Stimulated activated CD8-positive, alpha-beta memory T cell treated with anti-CD3 and anti-CD28 coated beads, Interleukin-12 subunit alpha, Interleukin-12 subunit beta, amount 100 ng/mL, for 1 hour (primary cell): ENCODE measurements at places on chromosomes 16 and 17.

DNA sequence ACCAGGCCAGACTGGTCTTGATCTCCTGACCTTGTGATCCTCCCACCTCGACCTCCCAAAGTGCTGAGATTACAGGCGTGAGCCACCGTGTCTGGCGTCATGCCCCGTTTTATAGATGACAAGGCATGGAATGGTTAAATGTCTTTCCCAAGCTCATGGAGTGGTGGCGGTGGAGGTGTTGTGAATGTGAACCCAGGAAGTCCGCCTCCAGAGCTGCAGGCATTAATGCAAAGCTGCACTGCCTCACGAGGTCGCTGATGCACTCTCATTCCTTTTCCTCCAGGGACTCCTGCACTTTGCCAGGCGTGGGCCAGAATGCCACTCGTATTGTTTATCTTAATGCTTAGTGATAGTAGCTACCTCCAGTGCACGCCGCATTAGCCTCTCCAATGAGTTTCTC lies 149.6 kb downstream of the WWOX start:
- no peak for DNase-seq

DNA sequence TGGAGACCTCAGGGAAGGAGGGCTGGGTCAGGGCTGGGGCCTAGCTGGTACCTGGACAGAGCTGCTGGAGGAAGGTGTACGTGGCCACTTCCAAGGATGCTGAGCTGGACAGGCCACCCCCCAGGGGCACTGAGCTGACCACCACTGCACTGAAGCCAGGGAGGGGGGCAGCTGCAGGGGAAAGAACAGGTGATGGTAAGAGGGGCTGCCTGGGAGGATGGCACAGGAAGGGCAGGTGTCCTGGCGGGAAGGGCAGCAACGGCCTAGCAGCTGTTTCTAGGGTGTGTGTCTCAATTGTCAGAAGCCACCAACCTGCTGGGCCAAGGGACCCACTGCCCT lies 1.8 kb downstream of the GALK1 start:
- DNase-seq: no peak

- DNase-seq: no peak
These were observed 10.9 kb upstream of the EVPL start for GRCh38 chr17:76038050-76038449.

- no peak for DNase-seq
These were observed 219.3 kb downstream of the XYLT1 start for GRCh38 chr16:17251496-17251895.

DNA sequence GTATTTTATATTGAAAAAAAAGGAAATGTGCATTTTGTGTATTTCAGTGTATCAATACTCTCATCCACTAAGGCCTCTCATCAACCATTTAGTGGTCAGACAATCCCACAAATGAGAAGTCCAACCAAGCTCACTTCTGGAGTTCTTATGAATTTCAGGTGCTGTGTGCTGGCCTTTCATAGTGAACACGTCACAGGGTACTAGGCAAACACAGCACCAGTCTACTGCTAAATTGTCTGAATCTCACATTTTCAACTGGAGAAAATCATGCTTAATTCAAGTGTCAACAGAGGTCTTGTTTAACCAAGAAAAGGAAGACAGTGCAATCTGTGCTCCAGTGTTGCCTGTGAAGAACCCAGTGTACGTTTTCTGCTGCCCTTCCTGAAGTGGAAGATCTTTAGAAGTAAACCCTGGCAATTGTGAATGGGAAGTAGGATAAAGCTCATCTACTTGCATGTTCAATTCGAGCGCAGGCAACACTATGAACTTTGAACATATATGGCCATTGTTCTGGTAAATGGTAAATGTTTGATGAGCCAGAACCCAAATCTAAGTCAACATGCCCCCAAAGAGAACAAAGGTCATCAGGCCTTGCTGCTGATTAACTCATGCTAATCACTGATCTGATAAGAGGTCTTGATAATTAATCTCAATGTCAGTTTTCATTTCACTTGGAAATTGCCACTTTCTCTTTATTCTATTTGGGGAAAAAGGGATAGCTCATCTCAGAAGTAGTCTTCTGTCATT lies 439.2 kb upstream of the SOX9 start:
- DNase-seq: no peak

- DNase-seq: no peak
These were observed 24.4 kb upstream of the CBFA2T3 start for GRCh38 chr16:89001117-89002027.

GRCh38 chr16:85686912-85687591 lies 1.7 kb downstream of the GINS2 start:
- DNase-seq: no peak

- no peak for DNase-seq
These were observed 38.2 kb downstream of the CBFA2T3 start for GRCh38 chr16:88938777-88939244.

- DNase-seq: no peak
These were observed 113.3 kb downstream of the CCT6B start for GRCh38 chr17:34847938-34848337.

- no peak for DNase-seq
These were observed 87.0 kb downstream of the GNAO1 start for GRCh38 chr16:56278196-56278855.

GRCh38 chr16:81310045-81310644 lies 4.6 kb upstream of the GAN start:
- DNase-seq: no peak

- no peak for DNase-seq
These were observed 130.8 kb downstream of the FOXL1 start for GRCh38 chr16:86709103-86709502.

DNA sequence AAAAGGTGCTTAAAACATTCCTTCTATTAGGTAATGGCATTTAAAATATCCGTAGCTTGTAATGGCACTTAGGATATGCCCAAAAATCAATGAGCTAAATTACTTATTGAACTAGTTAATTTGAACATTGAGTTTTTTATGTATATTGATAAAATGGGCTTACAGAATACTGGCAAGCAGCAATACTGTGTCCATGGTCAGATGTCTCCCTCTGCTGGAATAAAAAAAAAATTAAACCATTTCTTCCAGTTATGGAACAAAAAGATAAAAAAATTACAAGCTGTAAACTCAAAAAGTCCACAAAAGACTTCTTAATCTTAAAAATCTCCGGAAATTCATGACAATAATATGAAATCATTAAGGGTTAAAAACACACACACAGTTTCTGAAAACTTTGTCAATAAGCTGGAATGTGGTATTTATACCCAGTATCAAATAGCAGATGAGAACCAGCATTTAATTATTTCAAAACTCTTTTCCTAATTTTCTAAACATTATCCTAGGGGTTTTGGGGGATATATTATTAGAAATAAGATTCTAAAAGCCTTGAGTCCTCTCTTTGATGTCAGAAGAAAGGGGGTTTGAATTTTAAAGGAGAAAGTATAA lies 21.5 kb upstream of the PSMD7 start:
- no peak for DNase-seq

- no peak for DNase-seq
These were observed 56.5 kb downstream of the KSR1 start for GRCh38 chr17:27512511-27513346.

GRCh38 chr17:65070620-65071019 lies 14.1 kb upstream of the GNA13 start:
- DNase-seq: no peak

DNA sequence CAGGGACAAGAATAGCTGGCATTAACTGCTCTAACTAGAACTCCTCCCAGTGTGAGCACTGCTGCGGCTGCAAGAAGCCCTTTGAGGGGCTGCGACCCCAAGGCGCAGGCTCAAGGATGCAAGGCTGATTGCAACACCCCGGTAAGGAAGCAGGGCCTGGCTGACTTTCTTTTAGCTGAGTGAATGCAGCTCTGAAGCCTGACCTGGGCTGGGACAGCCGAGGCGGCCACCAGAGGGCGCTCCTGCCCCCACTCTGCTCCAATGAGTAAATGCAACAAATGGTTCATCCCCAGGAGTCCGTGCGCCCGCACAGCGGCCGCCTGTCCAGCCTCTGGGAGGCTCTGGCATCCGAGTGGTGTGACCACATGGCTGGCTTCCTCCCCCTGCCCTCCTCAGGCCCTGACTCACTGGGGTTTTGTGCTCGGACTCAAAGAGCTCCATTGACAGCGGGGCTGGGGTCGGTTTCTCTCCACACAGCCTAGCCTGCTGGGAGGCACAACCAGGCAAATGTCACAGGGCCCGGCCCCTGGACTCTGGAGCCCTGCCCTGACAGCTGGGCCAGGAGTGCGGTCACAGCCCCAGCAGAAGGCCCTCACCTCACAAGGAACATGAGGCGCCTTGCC lies at the start of gene SMIM5:
SMIM5 (plus strand) TSS at position 572 of the 623 bp plus-strand sequence. CDS start 6,768 bp downstream, outside the sequence.
- DNase-seq: peak; percentile 68

- no peak for DNase-seq
These were observed 44.3 kb upstream of the HELZ start for GRCh38 chr17:67289181-67289876.

DNA sequence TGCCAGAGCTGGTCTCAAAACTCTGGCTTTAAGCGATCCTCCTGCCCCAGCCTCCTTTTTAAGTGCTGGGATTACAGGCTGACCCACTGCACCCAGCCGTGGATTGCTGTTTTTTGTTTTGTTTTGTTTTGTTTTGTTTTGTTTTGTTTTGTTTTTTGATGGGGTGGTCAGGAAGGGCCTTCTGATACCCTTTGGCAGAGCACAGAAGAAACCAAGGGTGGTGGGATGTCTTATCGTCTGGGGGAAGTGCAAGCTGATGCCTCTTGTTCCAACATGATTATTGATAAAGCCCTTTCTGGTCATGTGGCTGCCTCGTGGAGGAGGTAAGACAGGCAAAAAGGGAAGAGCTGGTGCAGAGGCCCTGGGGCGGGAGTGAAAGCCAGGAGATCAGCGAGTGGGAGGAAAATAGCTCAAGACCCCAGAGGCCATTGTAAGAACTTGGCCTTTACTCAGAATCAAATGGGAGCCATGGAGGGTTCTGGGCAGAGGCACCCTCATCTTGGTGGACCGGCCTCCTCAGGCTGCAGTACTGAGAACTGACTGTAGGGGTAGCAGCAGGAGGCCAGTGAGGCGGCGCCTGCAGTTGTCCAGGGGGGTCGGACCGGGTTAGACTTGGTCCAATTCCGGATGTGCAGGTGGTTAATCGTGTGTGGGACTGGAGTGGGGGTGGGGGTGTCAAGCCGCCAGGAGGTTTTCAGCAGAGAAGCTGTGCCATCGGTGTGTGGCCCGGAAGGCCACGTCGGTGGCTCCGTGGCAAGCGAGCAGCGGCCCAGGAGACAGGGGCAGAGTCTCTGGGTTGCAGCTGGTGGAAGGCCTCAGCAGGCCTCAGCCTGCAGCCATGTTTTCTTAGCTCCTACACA lies 84.4 kb upstream of the GSE1 start:
- DNase-seq: no peak

DNA sequence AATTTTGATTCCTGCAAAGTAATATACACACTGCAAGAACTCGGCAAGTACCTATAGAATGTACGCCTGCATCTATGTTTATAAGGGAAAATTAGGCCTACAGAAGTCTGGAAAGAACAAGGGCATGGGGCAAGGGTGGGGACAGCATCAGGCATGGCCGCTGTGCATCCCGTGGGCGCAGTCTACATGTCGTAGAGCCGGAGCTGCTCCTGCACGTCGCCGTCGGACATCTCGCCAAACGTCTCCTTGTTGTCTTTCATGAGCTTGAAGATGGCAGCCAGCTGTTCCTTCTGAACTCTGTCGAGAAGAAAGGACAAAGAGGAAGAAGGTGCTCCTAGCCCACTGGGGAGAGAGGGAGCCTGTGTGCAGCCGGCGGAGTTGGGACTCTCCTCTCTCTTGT lies 33.4 kb downstream of the MXRA7 start:
- no peak for DNase-seq

DNA sequence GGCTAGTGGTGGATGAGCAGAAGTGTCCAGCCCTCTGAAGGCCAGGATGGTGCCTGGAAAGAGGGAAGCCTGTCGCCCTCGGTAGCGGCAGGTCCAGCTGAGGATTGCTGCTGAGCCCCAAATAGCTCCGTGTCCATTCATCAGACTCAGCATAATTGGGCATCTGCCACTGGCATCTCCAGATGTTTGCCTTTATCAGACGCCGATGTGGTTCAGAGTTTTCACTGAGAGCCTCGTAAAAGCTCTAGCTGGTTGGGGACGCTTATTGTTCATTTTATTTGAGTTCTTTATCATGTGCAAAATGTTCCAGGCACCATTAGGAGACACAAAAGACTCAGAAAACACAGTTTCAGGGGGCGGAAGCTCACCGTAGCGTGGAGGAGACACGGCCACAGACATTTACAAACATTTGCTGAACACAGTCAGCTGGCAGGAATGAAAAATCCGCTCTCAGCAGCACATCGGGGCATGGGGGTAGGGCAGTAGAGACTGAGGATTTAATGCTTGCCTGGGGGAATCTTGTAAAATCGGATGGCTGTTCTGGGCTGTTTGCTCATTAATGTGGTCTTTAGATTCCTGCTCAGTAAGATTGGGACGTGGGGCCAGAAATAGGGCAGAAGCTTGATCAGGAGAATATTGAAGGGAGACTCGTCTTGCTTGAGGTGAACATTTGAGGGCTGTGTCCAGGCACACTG lies 41.7 kb downstream of the SMPD3 start:
- no peak for DNase-seq

GRCh38 chr16:75250809-75251279 lies 580 bp downstream of the BCAR1 start:
- no peak for DNase-seq

DNA sequence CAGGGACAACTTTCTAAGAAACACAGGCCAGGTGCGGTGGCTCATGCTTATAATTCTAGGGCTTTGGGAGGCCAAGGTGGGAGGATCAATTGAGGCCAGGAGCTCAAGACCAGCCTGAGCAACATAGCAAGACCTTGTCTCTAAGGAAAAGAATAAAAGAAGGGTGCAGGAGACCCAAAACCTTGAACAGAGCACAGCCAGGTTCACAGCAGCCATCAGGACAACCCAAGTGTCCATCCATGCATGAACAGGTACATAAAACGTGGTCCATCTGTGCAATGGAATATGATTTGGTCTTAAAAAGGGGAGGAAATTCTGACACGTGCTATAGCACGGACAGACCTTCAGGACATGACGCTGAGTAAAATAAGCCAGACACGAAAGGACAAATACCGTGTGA lies 91.0 kb downstream of the PGS1 start:
- no peak for DNase-seq

- DNase-seq: no peak
These were observed 27.0 kb upstream of the NF1 start for GRCh38 chr17:31067691-31068184.
